Kidney tubule cell (primary cell): ENCODE measurements at places on chromosomes 7 and 10.
A peak's percentile ranks its signal among the peaks of the same experiment; 100 is the strongest.

GRCh38 chr7:3937605-3938004 is 636.6 kb downstream of the SDK1 start:
- DNase-seq, result no peak

DNA sequence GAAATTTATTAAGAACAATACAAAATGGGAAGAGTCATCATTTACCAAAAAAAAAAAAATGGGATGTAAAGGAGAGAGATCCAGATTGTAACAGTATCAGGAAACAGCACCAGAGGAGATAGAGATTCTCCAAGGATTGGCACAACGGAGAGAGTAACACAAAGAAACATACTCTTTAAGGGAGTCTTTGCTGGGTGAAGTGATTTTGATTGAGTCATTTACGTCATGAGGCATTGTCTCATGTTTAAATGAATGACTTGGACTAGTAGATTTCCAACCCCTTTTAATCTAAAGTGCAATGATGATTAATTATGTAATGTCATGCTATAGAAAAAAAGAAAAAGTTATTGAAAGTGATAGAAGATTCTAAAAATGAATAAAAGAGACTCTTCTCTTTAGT is 68.8 kb downstream of the ITGB8 start:
- peak; percentile 53 for DNase-seq

- no peak for DNase-seq
Observed at GRCh38 chr10:113894581-113894980, 40.1 kb downstream of the NHLRC2 start.

DNA sequence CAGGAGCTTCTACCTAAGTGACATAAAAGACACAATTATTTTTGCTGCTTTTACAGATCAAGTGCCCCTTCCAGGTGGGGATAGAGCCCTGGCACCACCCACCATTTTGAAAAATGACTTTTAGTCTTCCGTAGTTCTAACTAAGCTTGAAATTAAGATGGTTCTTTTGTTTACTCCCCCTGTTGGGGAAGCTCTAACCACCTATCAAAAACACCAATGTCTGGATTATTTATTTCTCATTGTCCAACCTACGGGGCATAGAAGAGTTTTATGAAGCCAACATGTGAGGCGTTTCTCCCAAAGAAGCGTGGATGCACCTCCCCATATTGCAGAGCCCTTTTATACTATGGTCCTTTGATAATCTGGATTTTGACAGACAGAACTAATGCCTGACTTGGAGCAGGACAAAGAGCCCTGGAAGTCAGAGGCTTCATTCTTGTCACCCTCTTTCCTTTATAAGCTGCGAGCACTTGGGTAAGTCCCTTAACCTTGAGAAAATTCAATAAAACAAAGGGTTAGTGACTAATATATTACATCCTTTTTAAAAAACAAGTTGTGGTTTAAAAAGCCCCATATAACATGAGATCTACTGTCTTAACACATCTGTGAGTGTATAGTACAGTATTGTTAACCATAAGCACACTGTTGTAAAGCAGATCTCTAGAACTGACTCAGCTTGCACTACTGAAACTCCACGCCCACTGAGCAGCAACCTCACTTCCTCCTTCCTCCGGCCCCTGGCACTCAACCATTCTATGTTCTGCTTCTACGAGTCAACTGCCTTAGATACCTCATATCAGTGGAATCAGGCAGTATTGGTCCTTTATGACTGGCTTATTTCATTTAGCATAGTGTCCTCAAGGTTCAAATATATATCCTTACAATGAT is 67.5 kb downstream of the ATXN7L1 start:
- peak; percentile 86 for DNase-seq

DNA sequence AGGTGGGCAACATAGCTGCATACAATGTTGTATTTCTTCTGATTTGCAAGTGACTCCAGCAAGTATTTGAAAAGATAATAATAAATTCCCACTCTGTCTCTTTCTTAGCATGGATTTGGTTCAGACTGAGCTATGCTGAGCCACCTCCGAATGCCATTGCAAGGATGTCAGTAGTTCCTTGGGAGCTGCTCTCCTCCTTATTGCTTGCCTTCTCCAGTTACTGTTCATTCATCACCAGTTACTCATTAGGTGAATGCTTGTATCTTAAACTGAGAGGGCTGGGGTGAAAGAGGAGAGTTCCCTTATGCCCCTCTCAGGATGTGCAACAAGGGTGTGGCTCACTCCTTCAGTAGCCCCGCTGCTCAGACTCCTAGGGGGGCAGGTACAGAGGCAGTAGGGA is 78.4 kb upstream of the PRKAR2B start:
- no peak for DNase-seq

- DNase-seq, result no peak
Observed at GRCh38 chr7:105810556-105810955, 65.8 kb downstream of the ATXN7L1 start.

DNA sequence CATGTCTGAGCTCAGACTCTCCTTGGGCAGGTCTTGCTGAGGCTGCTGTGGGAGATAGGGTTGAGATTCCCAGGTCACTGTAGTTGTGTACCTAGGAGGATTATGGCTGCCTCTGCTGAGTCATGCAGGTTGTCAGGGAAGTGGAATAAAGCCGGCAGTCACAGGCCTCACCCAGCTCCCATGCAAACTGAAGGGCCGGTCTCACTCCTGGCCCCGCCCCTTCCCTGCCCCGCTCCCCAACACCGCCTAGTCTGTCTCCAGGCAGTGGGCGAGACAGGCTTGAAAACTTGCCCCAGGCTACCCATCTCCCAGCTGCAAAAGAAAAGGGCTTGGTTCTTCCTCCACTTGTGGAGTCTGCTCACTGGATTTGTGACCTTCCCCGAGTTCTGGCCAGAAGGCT is 41.6 kb upstream of the SDHAF3 start:
- no peak for DNase-seq

- DNase-seq, result no peak
Observed at GRCh38 chr7:141497391-141497790, 53.8 kb upstream of the AGK start.

DNA sequence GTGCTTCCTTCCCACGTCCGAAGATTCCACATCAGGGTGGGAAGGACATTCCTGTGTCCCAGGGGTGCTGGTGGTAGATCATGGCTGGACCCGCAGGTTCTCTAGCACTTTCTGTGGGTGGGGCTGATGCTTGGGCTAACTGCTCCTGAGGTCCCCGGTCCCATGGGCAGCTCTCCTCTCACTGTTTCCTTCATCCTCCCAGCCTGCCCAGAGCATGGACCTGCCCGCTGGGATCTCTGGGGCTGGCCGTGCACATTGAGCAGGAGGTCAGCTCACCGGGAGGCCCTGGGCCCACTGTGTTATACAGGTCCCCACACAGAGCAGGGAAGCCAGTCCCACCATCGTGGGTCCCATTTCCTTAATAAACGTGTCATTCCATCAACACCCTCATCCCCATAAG is 502.3 kb downstream of the TCERG1L start:
- no peak for DNase-seq

- DNase-seq, result peak; percentile 71
Observed at GRCh38 chr10:79081353-79082034, 12.7 kb downstream of the ZMIZ1 start.

- no peak for DNase-seq
Observed at GRCh38 chr7:131999193-131999592, 442.8 kb upstream of the PODXL start.

DNA sequence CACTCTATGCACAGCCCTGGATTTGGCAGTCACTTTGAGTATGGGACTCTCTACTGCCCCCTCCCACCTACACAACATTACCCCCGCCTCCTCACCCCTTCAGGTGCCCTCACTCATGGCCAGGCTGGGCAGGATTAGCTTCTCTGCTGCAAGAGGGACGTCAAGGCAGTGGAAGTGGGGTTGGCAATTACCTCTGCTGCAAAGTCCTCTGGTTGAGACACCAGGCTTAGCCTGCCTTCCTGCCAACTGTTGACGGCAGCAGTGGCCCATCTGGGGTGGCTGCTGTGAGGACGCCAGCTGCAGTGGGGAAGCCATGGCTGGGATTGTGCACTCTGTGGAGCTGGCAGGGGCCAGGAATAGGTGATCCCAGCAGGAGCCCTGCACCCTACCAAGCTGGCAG is 26.7 kb downstream of the SVIL start:
- no peak for DNase-seq

DNA sequence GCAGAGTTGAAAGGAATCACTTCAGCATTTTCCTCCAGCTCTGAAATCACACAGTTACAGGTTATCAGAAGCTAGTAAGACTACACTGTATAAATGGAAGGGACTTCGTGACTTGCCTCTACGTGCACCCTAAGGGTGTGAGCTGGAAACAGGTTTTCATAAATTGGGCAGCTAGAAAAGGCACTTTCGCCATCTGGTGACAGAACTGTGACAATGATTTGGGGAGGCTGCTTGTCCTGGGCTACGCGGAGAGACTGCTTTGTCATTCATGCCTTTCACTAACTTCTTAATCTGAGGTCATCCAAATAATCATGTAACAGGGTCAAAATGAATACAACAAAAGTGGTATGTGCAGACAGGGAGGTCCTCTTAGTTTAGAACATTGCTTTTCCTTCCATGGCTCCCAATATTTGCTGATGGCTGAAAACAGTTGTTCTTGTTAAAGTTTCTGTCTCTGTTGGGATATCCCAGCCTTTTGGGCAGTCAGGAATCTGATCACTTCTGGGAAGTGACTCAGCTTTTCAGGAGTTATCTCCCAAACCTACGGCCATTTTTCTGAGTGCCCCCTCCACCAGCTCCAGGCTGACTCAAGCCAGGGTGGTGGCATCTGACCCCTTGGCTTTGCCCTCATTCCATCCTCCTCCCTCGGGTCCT is 17.8 kb downstream of the VWC2 start:
- DNase-seq, result peak; percentile 54

DNA sequence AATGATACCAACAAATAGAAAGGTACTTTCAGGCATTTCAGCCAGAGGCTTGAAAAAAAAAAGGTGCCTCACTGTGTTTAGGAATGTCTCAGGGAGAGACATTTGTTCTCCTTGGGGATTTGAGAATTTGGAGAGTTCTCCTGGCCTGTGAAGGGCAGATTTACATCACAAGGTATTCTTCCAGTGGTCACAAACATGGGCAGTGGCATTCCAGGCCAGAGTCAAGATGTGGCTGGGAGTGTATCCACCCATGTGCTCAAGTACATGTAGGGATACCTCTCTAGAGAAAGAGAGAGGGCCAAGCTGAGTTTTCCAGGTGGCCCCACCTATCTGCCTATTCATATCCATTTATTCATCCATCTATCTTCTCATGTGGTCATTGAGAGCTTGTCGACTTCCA is 253.8 kb downstream of the LRMDA start:
- DNase-seq, result no peak

DNA sequence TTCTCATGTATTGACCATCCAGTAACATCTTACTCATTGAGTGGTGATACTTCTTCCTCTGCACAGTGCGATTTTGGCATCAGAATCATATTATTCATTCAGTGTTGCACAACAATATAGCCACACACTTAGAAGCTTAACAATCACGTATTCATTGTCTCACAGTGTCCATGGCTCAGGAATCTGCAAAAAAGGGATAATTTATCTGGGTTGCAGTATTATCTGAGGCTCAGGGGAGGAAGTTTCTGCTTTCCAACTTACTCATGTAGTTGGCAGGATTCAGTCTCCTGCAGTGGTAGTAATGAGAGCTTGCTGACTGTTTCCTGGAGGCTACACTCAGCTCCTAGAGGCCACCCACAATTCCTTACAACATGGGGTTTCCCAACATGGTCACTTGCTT is 803.6 kb downstream of the SORCS1 start:
- DNase-seq, result peak; percentile 11

- peak; percentile 8 for DNase-seq
Observed at GRCh38 chr7:27104341-27105058, 2.0 kb upstream of the HOXA2 start.

GRCh38 chr7:50393547-50394252 is 56.5 kb downstream of the FIGNL1 start:
- no peak for DNase-seq

- no peak for DNase-seq
Observed at GRCh38 chr10:3693022-3693697, 91.8 kb downstream of the KLF6 start.

GRCh38 chr7:1641173-1641572 is 28.9 kb upstream of the ELFN1 start:
- DNase-seq, result no peak

DNA sequence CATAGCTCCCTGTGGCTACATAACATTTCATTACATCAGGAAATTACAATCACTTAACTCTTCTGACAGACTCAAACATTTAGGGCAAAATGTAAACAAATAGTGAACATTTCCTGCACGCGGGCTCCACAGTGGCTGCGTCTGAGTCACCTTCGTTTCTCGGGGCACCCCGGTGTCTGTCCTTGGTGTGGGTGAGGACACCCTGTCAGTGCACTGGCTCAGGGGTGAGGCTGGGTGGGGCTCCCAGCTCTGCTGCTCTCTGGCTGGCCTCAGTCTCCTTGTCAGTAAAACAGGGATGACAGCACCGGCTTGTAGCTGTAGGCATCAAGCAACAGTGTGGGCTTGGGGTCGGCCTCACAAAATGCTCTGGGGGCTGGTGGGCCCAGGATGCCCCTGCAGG is 237.1 kb upstream of the SHH start:
- no peak for DNase-seq

DNA sequence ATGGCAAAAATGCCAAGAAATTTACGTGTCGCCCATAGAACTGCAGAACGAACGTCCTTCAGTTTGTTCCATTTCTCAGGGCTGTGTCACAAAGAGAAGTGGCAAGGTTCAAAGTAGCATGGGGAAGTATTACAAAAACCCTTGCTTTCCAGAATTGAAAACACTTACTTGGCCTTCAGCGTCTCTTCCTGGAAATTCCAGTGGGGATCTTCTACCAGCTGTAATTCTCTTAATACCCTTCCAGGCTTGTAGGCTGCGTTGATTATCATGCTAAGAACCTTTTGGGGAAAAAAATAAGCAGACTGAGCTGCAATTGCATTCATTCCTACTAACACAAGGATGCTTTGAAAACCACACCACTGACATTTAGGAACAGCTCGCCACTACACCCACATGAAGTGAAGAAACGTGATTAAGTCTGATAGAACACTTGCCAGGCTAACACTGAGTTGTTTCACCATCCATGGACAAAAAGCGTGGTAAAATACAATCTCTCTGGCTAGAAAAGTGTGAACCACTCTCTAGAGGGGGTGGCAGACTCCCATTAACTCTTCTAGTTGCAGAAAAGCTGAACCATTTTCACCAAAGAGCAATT is 222.3 kb downstream of the SFMBT2 start:
- DNase-seq, result no peak

DNA sequence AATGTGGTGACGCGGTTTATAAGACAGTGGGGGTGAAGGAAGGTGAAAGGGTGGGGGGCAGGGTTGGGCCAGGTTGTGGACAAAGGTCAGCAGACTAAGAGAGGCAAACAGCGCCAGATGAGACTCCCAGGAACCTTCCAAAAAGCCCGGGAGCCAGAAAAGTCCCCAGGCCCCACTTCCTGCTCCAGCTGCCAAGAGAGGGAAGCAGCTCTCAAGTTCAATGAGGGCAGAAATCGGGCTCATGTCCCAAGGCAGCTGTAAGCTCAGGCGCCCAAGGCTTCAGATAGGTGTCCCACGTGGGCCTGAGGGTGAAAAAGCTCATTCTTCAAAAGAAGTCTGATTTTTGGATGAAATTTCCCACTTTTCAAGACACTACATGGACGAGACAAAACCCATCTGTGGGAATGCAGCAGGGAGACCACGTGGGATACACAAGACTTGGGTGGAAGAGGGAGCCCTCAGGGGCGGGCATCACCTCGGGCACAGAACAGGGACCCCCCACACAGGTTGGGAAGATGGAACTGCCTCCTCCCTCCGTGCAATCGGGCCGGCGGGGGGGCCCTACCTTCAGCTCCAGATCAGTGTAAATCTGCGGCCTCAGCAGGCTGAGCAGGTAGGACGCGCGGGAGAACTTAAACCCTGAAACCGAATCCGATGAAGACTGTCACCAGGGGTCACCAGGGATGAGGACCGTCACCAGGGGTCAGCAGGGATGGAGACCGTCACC is 7.8 kb downstream of the PYROXD2 start:
- no peak for DNase-seq
